Activated CD8-positive, alpha-beta memory T cell treated with anti-CD3 and anti-CD28 coated beads, Interleukin-2, amount 50 U/mL, for 4 hours (primary cell): ENCODE measurements at places on chromosomes 3 and 15.

GRCh38 chr15:75982468-75982867 is 29.8 kb downstream of the NRG4 start:
- DNase-seq: no peak

DNA sequence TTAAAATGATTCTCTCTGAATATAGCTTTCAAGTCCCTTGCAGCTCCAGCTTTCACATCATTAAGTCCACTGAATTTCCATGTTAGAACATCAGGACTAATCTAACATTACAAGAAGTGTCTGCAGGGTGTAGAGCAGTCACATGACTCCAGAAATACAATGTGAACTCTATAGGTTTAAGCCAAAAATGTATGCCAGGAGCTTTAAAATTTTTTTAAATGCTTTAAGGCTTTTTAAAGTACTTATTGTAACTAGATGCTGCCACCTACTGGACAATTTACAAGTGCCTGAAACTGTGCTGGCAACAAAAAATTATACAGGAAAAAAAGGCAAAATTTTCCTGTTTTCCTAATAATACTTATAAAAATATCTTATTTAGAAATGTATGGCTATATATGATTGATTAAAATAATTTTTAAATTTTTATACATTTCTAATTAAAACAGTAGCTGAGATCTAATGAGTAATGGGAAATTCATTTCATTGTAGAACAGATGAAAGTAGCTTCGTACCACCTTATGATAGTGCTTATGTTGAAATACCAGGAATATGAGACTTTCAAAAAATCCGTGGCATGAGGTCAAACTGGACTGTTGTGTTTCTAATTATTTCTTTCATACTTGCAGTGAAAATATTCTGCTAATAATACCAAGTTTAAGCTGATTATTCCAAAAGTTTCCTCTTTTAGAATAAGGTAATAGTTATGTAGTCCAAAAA is 25.7 kb downstream of the FSIP1 start:
- DNase-seq: no peak

DNA sequence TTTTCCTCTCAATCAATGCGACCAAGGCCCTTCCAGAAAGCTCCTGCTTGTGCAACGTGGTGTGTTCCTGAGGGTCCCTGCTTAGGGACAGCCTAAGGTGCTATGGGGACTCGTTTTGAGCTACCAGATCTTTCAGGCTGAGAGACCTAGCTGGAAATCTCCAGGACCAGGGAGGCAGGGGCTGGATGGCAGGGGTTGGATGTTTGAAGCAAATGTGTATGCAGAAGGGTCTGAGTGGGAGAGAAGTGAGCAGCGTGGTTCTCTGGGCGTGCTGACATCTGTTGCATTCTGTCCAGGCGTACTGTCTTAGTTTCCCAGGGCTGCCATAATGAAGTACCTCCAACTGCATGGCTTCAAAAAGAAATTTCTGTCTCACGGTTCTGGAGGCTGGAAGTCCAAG is 31.7 kb upstream of the SLCO2A1 start:
- no peak for DNase-seq

- DNase-seq: no peak
These were observed 369.6 kb upstream of the AZI2 start for GRCh38 chr3:28718074-28718849.
